Fibroblast of the conjunctiva (primary cell): ENCODE measurements at places on chromosomes 7 and 10.
A peak's percentile ranks its signal among the peaks of the same experiment; 100 is the strongest.

GRCh38 chr7:75772081-75773077, at the start of gene CCL26:
Gene CCL26, minus strand, starts transcription at chr7:75772211. Its CDS starts 35 bp downstream, at chr7:75772176.
- peak; percentile 53 for DNase-seq

GRCh38 chr10:35208536-35208935, 81.9 kb downstream of the CREM start:
- DNase-seq, result no peak

GRCh38 chr10:71747551-71748523, 25.5 kb downstream of the VSIR start:
- no peak for DNase-seq

DNA sequence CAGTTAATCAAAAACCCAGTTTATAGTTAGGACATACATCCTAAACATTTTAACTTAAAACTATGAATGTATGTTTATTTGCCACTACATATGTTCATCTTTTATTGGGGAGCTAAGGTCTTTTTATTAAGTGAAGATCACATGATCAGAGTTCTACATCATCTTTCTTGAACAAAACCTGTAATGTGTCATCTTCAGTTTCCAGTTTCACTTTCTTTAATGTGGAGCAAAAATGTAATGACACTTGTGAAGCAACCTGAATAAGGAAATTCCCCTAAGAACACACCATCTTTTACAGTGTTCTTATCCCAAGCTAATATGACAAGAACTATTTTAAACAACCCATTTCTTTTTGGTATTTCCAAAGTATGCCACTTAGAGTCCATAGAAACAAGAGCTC, 166.7 kb upstream of the BET1 start:
- DNase-seq, result no peak

DNA sequence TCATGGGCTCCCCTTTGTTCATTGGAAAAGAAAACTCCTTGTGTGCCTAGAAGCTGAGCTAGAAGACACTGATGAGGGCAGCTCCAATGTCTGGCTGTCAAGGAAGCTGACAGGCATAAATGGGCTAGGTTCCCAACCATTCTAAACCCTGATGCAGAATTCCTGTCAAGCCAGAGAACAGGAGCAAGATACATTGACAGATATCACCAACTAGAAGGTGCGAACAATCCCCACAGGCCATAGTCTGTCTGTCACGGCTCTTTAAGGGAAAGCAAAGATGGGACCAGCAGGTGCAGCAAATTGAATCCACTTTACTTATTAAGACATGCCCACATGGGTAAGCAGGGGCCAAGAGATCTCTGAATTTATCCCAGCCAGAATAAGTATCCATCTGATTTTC, 617.9 kb upstream of the POT1 start:
- DNase-seq, result no peak

GRCh38 chr7:130150587-130150986, 54.6 kb downstream of the TMEM209 start:
- DNase-seq, result no peak

- DNase-seq, result no peak
Measured at GRCh38 chr7:71173955-71174354, 42.0 kb downstream of the GALNT17 start.

GRCh38 chr7:139901056-139901795, 72.2 kb downstream of the TBXAS1 start:
- DNase-seq, result no peak

- DNase-seq, result no peak
Measured at GRCh38 chr7:69620063-69620462, 21.8 kb downstream of the AUTS2 start.

- DNase-seq, result no peak
Measured at GRCh38 chr10:21511946-21512572, 13.4 kb downstream of the SKIDA1 start.

- no peak for DNase-seq
Measured at GRCh38 chr10:22649994-22650393, 64.4 kb downstream of the PIP4K2A start.

- no peak for DNase-seq
Measured at GRCh38 chr7:33261585-33261984, 132.2 kb downstream of the BBS9 start.

- DNase-seq, result no peak
Measured at GRCh38 chr7:18906901-18907300, 210.5 kb downstream of the TWIST1 start.

- DNase-seq, result no peak
Measured at GRCh38 chr7:45524445-45524844, 49.7 kb upstream of the ADCY1 start.

DNA sequence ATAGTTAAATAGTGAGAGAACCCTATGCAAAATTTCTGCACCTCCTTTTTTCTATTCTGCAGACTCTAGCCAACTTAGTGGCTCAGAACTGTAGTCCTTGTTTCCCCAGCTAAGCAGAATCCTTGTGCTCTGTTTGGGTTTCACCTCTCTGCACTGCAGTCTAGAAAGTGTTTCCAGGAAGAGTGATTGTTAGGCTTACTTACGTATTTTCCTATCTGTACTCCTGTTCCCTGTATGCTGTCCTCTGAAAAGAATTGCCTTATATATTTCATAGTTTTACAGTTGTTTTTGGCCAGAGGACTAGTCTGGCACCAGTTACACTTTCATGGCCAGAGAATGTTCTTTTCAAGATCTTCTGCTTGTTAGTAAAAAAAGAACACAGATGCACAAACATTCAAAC, 154.6 kb upstream of the POT1 start:
- no peak for DNase-seq

DNA sequence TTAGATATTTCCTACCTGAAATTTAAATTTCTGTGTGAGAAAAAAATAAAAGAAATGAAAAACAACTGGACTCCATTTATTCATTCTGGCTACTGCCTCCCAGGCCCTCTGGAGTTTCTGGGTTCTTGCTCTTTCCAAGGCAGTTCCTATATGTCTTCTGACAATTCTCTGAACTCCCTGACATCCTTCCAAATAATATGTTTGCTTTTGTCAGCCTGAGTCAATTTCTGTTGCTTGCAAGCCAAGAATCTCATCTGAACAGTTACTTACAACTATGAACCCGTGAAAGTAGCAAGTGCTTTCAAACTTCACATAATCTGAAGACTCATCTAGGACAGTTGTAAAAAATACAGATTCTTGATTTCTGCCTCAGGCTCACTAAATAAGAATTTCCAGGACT, 216.7 kb upstream of the NPVF start:
- DNase-seq, result no peak

- DNase-seq, result peak; percentile 39
Measured at GRCh38 chr10:62594093-62594520, 210.4 kb upstream of the ADO start.
